ENCODE measurements at places on chromosomes 3 and 15.

- peak; percentile 94 for DNase-seq
These were observed 43.2 kb downstream of the ARHGEF3 start for GRCh38 chr3:56758539-56758981.

GRCh38 chr3:11250902-11251806 is 21.0 kb upstream of the ATG7 start:
- DNase-seq: no peak

GRCh38 chr15:33641069-33641468 is 327.2 kb upstream of the CHRM5 start:
- no peak for DNase-seq

GRCh38 chr3:106534206-106534605 is 665.4 kb upstream of the CBLB start:
- peak; percentile 4 for DNase-seq

- DNase-seq: no peak
These were observed 403.6 kb upstream of the PROK2 start for GRCh38 chr3:72188536-72188935.

DNA sequence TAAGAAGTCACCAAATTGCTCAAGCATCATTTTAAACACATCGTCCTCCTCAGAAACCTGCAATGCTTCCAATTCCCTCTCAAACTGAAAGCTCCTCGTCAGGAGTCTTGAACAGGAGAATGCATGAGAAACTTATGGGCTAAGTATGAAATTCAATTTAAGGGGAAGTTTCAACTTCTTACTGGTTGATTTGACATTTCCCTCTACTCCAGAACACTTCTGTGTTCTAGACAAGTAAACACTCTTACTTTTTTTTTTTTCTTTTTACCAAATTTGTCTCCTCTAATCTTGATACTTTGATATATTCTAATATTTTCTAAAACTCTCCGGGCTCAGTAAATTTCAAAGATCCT is 181.7 kb downstream of the RSL24D1 start:
- DNase-seq: no peak

- no peak for DNase-seq
These were observed 66.6 kb upstream of the LARS2 start for GRCh38 chr3:45321607-45322391.

- DNase-seq: no peak
These were observed 436.1 kb upstream of the WNT5A start for GRCh38 chr3:55923207-55923606.

GRCh38 chr3:134471521-134472193 is 14.1 kb downstream of the ANAPC13 start:
- peak; percentile 66 for DNase-seq

DNA sequence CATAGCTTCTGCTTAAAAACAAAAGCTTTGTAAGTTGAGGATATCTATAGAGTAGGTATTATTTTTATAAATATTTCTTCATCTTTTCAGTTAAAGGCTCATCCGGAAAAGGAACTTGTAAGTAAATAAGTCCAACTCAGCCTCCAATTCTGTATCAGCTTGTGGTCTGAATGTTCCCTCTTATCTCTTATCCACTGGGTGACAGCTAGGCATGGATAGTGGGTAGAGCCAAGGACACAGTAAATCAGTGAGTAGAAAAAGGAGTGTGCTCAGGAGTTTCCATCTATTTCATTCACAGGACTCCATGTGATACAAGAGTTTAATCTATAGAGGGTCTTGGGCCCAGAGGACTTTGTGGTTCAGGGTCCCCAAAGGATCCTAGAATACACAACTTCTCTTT is 50.9 kb downstream of the FRMD5 start:
- no peak for DNase-seq
